Stimulated activated CD8-positive, alpha-beta memory T cell treated with anti-CD3 and anti-CD28 coated beads, Interleukin-2, amount 100 ng/mL, for 1 hour (primary cell): ENCODE measurements at places on chromosomes 5 and 9.

DNA sequence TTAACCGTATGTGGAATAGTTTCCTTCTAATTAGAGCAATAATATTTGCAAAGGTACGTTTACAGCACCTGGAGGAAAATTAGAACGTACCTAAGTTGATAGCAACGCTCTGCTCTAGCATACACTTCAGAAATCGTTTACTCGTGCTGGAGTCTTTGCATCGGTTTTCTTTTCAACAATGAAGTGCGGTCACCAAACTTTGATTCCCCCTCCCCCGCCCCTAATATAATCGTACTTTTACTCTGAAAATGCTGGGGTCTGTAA is 506 bp downstream of the ADAMTS19 start:
- no peak for DNase-seq

- no peak for DNase-seq
Observed at GRCh38 chr5:96173366-96173765, 211.7 kb upstream of the ELL2 start.

- DNase-seq = no peak
Observed at GRCh38 chr5:149932445-149933350, 11.9 kb downstream of the PDE6A start.

DNA sequence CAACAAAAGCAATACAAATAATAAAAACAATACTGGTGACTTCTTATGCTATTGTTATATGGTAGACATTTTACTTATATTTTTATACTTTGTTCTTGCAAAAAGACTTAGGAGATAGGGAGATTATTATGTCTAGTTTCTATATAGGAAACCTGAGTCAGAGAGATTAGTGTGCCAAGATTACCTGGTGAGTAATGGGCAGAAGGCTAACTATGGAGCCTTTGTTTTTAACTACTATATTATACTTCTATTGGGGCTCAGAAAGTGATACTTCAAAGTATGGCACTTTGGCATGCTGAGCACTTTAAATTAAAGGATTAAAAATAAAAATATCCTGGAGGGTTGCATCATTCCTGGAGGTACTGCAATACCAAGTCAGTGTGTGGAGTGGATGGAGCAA is 117.5 kb upstream of the CLINT1 start:
- DNase-seq = no peak

- DNase-seq = no peak
Observed at GRCh38 chr5:149680810-149681221, 49.3 kb upstream of the PPARGC1B start.

GRCh38 chr9:131584858-131585257 is 39.5 kb downstream of the PRRT1B start:
- no peak for DNase-seq

DNA sequence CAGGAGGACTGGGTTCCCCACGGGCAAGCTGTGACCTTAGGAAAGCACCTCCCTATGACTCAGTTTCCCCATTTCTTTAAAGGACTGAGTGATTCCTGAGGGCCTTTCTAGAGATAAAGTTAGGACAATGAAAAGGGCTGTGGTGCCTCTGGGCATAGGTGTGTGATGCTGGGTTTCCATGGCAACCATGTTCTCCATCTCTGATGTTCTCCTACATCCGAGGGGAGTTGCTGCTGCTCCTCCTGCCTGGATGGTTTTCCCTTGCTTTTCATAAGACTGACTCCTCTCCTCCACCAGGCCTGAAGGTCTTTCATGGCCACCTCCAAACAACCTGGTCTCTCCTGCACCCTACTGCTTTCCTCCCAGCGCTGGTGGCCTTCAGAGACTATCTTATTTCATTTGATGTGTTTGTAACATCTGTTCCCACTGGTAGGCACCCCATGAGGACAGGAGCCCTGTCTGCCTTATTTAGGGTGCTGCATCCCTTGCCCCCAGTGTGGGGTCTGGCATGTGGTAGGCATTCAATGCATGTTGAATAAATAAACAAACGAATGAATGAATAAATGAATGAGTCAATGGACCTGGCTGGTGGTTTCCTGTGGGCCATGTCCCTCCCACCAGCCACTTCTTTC is 112.2 kb upstream of the HAND1 start:
- DNase-seq = no peak

DNA sequence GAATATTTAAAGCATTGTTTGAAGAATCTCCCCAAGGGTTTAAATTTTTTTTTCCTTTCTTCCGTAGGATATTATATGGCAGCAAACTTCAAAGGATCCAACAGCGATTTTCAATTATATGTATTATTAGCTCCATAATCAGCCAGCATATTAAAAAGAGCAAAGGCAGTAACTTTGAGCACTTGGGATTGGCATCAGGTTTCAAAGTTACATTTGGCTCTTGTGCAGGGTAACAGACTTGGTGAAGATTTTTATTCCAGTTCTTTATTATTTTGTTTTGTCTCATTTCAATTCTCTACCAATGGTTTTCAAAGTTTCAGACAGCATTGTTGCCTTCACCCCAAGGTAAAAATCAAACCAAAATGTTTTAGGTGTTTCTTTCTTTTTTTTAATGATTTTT is 116.7 kb upstream of the ZNF366 start:
- no peak for DNase-seq

GRCh38 chr5:179777909-179778308 is 15.9 kb upstream of the LTC4S start:
- DNase-seq = no peak

DNA sequence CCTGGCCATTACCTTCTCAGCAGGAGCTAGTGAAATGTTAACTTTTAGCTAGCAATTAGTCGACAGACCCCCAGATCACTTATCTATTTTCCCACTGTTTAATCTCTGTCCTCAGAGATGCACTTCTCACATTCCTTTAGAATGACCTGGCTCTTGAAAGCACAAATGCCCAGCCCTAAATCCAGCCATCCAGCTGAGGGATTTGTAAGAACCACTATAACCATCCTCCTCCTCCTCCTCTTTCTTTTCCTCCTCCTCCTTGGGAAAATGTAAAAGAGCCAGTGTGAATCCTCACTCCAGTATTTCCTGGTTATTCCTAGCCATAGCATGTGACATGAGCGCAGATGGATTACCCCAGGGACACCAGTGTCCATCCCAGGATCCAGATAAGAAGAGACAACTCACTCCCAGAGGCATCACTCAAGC is 124.3 kb downstream of the ENC1 start:
- no peak for DNase-seq

GRCh38 chr5:153780876-153781705 is 257.6 kb downstream of the FAM114A2 start:
- DNase-seq = no peak

GRCh38 chr5:158811921-158812320 is 287.8 kb downstream of the EBF1 start:
- no peak for DNase-seq

DNA sequence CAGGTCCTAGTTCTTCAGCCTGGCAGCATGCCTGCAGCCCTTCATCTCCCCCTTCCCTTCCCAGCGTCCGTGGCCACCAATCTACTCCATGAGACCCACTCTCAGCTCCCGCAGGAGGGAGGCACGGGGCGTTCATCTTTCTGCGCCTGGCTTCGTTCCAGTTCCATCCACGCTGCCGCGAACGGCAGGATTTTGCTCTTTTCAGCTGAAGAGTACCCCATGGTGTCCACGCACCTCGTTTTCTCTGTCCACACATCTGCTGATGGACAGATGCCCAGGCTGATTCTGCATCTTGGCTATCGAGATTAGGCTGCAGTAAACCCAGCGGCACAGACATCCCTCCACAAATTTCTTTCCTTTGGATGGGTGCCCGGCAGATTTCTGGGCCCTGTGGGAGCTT is 30.5 kb upstream of the NKD2 start:
- no peak for DNase-seq

DNA sequence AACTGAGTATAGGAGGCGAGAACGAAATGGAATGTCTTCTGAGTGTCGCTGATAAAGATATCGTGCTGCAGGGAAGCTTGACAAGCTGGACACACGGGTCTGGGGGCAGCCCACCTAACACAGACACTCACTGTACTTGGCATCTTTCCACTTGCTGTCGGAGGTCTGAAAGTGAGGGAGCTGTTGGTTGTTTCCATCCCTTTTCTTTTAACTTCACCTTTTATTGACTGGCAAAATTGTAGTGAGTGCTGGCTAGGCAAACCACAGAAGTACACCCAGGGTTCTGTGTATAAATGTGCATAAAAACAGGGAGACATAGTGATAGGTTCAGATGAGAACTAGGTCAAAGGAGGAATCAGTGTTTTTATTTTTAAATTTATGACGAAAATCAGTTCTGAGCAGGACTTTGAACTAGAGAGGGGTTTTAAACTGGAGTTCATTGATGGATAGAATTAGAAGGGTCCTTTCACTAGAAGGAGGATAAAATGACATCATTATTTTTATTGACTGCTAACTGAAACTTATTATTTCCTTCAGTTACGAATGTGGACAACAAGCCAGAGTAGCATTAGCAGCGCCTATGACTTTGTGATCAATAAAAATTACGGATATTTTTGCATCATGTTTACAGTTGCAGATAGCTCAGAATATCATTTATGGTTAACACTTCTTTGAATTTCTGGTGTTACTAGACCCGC is 817 bp downstream of the GAPVD1 start:
- DNase-seq = no peak

DNA sequence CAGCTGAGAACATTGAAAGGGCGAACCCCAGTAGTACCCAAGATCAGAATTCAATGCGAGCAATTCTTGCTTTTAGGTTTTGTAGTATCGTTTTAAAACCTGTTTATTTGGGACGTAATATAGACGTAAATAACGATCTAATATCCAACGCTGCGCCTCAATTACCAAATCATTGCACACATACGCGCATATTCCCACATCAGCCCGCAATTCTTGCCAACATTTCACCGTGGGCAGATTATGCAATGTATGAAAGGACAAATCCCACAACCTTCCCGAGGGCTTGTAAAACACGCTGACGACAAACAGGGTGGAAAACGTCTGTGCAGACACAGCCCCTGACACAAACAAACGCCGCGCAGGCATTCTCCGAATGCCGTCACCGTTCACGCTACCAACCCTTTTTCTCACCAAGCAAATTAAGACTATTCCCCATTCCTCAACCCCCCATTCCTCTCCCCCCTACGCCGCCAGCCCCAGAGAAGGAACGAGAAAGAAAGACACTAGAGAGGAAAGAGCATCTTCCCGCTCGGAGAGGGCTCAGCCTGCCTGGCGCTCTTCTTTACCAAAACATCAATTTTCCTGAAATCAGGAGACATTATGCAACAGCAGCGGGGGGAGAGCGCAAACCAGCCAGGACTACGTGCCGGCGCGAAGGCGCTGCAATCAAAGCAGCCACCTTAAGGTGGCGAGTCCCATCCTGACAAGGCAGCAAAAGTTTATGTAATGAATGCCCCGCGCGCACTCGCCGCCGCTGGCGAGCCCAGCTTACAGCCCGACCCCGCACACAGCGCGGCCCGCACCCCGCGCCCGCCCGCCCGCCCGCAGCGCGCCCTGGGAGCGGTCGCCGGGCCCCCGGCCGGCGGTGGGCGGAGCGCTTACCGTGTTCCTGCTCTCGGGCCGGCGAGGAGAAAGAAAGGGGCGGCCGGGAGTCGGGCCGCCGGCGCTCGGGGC is 597 bp downstream of the NFIL3 start:
- DNase-seq = no peak

- DNase-seq = no peak
Observed at GRCh38 chr9:36690412-36691168, 117.9 kb downstream of the MELK start.

GRCh38 chr9:131120620-131121228 is 4.7 kb upstream of the NUP214 start:
- no peak for DNase-seq
